ENCODE measurements at places on chromosomes 2 and 18. TPM values are rescaled to one million over a fixed set of nuclear protein-coding genes. Genes with fewer than 3 reads are reported as not detected.

DNA sequence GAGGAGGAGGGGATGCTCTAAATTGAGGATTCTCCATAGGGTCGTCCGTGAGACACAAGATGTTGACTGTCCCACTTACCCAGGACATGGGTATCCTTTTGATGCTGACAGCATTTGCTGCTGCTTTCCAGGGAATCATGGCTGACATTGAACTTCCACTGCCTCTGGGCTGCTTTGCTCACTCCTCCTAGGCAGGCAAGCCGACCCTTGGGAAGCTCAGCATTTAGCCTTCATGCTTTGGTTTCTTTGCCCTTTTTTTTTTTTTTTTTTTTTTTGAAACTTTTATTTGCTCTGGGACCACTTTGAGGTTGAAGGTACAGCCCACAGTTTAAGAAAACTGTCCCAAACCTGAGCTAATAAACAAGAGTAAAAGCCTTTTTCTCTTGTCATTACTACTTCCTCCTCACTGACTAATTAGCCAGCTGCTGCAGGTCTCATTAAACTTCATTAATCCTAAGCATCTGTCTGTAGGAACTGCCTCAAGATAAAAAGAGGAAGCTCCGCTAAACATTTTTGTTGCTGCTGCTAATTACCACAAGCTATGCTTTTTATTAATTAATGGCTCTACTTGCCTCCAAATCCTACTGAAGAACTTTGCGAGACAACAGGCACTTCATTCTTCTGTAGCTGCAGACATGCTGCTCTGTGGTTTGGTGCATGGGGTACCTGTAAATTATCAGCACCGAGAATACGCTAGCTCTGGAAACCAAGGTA lies 125.4 kb downstream of the SPTBN1 start:
- DNase-seq = no peak

- DNase-seq = no peak
These were observed 50.0 kb downstream of the TGIF1 start for GRCh38 chr18:3500016-3500415.

- DNase-seq = no peak
These were observed 44.2 kb downstream of the ARID5A start for GRCh38 chr2:96580771-96581170.

GRCh38 chr18:34702814-34703213 lies 7.3 kb upstream of the DTNA start:
- DNase-seq = no peak

DNA sequence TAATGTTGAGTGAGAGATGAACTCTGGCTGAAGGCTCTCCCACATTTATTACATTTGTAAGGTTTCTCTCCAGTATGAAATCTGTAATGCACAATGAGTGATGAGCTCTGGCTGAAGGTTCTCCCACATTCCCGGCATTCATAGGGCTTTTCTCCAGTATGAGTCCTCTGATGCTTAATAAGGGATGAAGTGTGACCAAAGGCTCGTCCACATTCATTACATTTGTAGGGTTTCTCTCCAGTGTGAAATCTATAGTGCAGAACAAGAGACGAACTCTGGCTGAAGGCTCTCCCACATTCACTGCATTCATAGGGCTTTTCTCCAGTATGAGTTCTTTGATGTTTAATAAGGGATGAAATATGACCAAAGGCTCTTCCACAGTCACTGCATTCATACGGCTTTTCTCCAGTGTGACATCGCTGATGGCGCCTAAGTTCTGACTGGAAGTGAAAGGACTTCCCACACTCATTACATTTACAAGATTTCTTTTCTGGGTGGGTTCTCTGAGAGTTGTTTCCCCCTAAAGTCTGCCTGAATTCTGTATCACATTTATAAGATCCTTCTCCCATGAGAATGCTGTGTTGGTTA lies 10.2 kb downstream of the ZNF514 start:
- DNase-seq = no peak

GRCh38 chr18:48688961-48689360 lies 150.1 kb downstream of the CTIF start:
- DNase-seq = no peak

DNA sequence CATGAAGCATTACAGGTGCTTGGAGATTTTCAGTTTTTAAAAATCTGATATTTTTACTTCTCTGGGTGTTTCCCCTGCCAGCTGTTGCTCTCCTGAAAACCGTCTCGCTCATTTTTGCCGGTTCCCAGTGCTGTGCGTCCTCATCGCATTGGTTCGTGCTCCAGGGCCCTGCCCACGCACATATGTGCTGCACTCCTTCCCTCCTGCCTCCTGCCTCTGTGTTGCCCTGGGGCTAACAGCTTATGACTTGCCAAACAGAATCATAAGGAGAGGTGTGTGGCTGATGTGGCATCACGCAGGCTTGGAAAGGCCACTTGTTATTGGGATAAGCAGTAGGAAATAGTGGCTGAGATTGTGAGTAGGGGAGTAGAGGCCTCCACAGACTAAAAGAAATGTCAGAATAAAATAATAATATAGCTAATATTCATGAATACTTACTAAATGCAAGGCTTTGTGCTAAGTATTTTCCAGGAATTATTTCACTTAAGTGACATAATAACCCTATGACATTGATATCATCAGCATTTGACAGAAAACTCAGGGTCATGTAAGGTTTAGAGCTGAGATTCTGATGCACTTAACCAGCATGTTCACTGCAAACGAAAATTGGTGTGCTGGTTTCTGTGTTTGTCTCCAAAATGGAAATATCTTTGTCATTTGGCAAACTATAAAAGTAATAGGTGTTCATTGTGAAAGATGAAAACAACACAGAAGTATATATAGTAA lies 53.5 kb downstream of the SLC4A1AP start:
- peak; percentile 26 for DNase-seq

DNA sequence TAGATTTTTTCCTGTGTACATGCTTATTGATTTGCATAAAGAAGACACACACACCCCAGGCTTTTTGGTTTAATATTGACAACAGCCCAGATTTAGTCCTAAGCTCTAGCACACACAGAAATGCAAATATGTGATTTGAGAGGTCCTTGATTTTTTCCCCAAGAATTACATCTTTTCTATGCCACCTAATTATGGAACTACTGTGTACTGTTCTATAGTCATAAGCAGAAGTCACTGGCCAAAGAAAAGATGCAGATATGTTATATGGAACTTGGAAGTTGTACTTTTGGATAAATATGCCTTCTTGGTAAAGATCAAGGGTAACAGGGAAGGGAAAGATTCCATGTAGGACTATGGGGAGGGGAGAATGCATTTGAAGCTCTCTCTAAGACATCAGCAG lies 105.6 kb downstream of the SETBP1 start:
- no peak for DNase-seq

GRCh38 chr2:37394796-37395555 lies 50.5 kb downstream of the QPCT start:
- DNase-seq = no peak

- no peak for DNase-seq
These were observed 51.0 kb downstream of the MOGAT1 start for GRCh38 chr2:222722327-222722946.

- DNase-seq = no peak
These were observed 261.1 kb upstream of the RAB12 start for GRCh38 chr18:8348051-8348720.

DNA sequence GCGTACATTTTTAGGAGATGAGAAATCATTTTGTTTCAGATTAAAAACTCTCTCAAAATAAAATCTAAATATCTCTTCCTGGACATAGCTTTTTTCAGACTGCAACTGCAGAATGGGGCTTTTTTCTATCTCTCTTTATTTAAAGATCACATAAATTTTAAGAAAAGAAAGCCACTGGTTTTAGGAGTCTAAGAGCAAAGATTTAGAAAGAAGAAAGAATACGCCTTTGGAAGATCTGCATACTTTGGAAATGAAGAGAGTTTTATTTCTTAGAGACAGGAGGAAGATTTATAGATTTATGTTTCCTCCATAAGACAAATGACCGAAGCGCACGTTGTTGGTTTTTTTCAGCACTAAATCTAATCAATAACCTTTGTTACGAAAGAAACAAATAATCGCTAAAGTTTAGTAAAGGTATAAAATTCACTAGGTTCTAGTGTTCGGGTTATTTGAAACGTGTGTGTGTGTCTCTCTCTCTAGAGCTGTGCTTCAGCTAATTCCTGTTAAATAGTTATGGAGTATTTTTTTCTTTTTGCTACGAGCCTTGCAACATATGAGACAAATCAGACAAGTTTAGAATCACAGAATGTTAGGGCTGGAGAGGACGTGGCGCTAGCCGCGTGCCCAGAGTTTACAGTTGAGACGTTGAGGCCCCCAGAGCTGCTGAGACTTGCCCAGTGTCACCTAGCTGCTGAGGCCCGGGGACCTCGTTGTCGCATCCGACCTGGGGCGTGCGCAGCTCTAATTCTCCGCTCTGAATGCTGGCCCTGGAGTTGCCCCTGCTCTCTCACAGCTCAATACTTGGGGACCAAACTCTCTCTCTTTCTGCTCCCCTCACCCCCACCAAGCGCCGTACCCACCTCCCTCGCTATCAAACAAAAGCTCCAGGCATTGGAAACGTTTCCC lies 69.9 kb downstream of the CTAGE1 start:
- DNase-seq = no peak

GRCh38 chr2:239790721-239791120 lies 234.4 kb downstream of the NDUFA10 start:
- no peak for DNase-seq

- DNase-seq = no peak
These were observed 63.9 kb upstream of the SPATS2L start for GRCh38 chr2:200242570-200242969.

DNA sequence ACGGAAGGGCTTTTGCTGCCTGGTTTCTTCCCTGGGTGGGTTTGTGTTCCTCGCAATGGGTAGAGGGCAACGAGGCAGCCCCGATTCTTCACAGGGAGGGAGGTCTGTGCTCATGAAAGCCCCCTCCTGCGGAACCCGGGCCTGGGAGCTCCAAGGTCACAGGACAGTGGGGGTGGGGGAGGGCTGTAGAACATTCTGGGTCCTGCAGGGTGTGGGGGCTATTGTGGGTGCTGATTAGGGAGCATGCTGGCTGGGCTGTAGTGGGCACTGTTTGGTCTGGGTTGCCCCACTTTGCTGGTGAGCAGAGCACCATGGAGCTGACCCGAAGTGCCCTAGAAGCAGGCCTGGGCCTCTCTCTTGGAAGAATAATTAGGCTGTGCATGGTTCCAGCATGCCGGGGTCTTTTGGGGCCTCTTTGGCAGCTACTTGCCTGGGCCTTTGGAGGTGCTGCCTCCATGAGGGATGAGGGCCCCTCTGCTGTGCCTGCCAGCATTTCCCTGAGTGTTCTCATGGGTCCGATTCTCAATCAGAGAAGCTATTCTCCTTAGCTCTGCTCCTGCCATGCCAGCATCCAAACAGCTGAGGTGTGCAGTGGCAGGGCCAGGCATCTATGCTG lies 232.2 kb upstream of the HS6ST1 start:
- DNase-seq = no peak

- DNase-seq = no peak
These were observed 206.0 kb downstream of the AGPS start for GRCh38 chr2:177598326-177599138.

The ING5 gene
- total RNA-seq = 27.5 TPM

The GCG gene
- total RNA-seq = 0.29 TPM

The PLEK gene
- 0.56 TPM for total RNA-seq

The REG3G gene
- 0.22 TPM for total RNA-seq

The LHCGR gene
- not detected for total RNA-seq

The TDRD15 gene
- 0.07 TPM for total RNA-seq

The IL1F10 gene
- total RNA-seq = not detected

The HTR2B gene
- total RNA-seq = not detected

The AQP12A gene
- total RNA-seq = not detected

All from K562 (cell line).